Panc1 (cell line): ENCODE measurements at places on chromosomes 1 and 21.

DNA sequence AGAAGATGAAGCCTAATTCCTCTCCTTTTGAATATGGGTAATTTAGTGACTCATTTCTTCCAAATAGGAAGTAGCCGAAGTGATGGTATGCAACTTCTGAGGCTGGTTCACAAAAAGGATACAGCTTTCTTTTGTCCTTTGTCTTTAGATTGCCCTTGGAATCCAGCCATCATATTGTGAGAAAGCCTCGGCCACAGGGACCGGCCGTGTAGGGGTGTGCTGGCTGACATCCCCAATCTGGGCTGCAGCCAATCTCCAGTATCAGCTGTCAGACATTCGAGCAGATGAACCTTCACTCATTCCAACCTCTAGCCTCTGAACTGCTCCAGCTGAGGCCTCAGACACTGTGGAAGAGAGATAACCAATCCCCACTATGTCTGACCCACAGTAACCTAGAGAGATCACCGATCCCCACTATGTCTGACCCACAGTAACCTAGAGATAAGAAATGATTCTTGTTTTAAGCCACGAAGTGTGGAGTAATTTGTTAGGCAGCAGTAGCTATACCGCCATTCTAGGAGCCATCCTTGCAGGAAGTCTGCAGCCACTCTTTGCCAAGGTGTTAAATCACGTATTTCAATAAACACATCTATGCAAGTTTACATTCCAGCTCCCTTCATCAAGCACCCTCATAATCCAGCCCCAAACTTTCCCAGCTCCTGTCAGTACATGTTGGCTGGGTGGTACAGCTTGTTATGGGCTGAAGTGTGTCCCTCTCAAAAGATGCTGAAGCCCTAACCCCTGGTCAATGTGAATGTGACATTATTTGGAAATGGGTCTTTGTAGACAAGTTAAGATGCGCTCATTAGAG lies 2.9 kb upstream of the DIP2A start:
- peaks cover 6% of the 10 kb centered on the region; the same call in 1 of the 2 replicates for H3K36me3 ChIP-seq
- peaks cover 3% of the 10 kb centered on the region; the same call in 1 of the 2 replicates for H3K4me1 ChIP-seq
- DNase-seq = no peak
- no peak overlapping the region for H3K27ac ChIP-seq

DNA sequence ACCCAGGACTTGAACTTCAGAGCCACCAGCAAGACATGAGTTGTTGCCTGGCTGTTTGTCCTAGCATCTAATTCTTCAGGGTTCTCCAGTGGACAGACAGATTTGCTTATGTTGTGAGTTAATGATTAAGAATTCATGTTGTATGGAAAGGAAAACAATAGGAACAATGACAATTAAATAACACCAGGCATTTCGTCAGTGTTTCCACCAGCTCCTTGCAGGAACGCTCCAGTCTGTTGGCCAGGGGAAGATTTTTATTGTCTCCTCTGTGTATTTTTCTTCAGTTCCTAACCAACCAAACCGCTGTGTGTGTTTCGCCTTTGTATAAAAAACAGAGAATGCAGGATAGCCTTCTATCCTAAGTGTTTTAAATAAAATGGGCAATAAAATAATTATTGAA lies 64.4 kb upstream of the PTGFR start:
- H3K4me3 ChIP-seq = no peak overlapping the region
- H3K36me3 ChIP-seq = no peaks in the 10 kb centered on the region
- no peak for DNase-seq
- H3K4me1 ChIP-seq = no peaks in the 10 kb centered on the region

DNA sequence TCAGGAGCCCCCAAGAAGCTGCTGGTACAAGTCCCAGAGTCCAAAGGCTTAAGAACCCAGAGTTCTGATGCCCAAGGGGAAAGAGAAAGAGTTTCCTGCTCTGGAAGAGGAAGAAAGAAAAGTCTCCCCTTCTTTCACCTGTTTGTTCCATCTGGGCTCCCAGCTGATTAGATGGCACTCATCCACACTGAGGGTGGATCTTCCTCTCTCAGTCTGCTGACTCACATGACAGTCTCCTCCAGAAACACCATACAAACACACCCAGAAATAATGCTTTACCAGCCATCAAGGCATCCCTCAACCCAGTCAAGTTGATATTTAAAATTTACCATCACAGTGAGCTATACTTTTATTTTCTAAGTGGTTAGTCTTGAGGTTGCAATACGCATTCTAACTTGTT lies 257.9 kb downstream of the PAPPA2 start:
- no peak for DNase-seq
- H3K27ac ChIP-seq = no peak overlapping the region
- H3K36me3 ChIP-seq = no peaks in the 10 kb centered on the region

GRCh38 chr1:161217831-161218230 lies 2.7 kb downstream of the FCER1G start:
- DNase-seq = no peak
- H3K4me3 ChIP-seq = no peak overlapping the region
- no peak overlapping the region for H3K27ac ChIP-seq
- H3K4me1 ChIP-seq = no peaks in the 10 kb centered on the region
- peaks cover 8% of the 10 kb centered on the region; the same call in 1 of the 2 replicates for H3K36me3 ChIP-seq
